Stimulated activated CD8-positive, alpha-beta memory T cell treated with anti-CD3 and anti-CD28 coated beads, Interleukin-12 subunit alpha, Interleukin-12 subunit beta, amount 100 ng/mL, for 1 hour (primary cell): ENCODE measurements at places on chromosomes 5 and 9.

- no peak for DNase-seq
Measured at GRCh38 chr9:123586275-123586674, 230.3 kb downstream of the CRB2 start.

- DNase-seq: no peak
Measured at GRCh38 chr5:42799241-42799608, 12.5 kb downstream of the SELENOP start.

DNA sequence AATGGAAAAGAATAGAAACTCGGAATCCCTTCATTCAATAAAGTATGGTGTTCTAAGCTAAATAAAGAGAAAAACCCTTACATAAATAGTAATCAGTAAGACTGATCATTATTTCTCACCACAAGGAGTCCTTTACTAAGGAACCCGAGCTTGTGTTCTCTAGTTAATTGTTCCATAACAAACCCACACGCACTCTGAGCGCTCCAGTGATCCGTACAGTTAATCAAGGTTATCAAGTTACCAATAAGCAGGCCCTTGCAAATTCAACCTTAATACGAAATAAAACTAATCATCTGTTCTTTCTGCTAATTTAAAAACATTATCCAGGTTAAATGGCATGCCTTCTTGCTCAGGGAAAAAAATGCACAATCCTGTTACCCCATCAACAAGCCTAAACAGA is 224.4 kb downstream of the FRMD3 start:
- DNase-seq: no peak

DNA sequence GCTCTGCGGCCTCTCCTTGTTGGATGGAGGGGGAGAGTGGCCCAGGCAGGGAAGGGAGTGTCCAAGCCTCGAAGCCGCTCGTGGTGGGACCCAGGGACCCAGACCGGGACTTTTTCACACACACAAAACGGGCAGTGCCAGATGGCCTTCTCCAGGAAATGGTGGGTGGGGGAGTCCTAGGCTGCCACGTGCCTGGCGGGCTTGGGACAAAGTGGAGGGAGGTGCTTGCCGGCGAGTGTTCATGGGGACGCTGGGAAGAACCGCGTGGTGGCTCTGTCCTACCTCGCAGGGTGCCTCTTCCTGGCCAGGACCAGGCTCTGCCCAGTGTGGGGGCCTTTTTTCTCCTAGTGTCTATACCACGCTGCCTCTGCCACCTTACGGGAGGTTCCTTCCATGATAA is 155.0 kb upstream of the COL5A1 start:
- DNase-seq: no peak

GRCh38 chr9:110912419-110913291 is 125.6 kb downstream of the LPAR1 start:
- no peak for DNase-seq

- DNase-seq: no peak
Measured at GRCh38 chr5:151030379-151030778, 10.0 kb downstream of the GPX3 start.

DNA sequence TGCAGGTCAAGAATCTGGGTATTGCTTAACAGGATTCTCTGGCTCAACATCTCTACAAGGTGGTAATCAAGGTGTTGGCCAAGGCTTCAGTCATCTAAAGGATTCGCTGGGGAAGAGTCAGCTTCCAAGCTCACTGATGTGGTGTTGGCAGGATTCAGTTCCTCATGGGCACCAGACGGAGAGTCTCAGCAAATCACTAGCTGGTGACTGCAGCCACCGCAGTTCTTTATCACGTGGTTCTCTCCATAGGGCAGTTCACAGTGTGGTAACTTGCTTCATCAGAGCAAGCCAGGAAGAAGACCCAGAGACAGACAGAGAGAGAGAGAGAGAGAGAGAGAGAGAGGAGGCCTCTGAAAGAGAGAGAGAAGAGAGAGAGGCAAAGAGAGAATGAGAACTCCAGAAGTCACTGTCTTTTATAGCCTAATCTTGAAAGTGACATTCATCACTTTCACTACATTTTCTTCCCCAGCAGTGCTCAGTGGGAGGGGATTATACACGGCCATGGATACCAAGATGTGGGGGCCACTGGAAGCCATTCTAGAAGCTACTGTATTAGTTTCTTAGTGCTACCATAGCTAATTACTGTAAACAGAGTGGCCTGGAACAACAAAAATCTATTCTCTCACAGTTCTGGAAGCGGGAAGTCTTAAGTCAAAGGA is 109.2 kb upstream of the SMIM23 start:
- DNase-seq: no peak

GRCh38 chr5:171609806-171610452 is 175.7 kb upstream of the SMIM23 start:
- DNase-seq: no peak

DNA sequence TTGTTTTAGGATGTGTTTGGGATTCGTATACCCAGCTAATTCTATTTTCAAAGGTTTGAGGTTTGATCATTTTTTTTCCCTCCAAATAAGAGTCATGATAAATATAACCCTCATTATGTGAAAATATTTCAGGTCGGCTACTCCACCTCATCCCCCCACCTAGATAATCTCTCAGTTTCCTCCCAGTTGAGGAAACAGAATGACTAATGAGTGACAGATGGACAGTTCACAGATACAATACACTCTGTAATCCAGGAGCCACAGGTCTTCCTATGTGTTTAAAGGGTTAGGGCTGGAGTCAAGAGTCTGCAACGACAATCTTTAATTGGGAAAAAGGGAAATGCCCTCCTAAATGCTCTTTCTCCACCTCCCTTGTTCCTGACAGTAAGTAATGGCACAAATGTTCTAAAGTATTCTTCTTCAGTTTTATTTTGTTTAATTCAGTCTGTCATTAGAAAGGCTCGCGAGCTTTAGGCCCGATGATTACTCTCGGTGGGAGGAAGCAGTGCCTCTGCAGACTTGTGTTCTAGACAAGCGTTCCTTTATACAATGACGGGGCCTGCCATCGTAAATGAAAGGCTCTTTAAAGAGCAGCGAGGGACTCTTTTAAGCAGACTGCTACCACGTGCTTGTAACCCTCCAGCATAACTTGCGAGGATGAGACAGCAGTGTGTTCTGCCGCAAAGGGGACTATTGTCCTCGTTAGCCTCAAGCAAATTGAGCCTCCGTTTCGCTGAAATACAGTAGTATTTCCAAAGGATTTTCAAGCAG is 69.0 kb downstream of the MEF2C start:
- DNase-seq: no peak

DNA sequence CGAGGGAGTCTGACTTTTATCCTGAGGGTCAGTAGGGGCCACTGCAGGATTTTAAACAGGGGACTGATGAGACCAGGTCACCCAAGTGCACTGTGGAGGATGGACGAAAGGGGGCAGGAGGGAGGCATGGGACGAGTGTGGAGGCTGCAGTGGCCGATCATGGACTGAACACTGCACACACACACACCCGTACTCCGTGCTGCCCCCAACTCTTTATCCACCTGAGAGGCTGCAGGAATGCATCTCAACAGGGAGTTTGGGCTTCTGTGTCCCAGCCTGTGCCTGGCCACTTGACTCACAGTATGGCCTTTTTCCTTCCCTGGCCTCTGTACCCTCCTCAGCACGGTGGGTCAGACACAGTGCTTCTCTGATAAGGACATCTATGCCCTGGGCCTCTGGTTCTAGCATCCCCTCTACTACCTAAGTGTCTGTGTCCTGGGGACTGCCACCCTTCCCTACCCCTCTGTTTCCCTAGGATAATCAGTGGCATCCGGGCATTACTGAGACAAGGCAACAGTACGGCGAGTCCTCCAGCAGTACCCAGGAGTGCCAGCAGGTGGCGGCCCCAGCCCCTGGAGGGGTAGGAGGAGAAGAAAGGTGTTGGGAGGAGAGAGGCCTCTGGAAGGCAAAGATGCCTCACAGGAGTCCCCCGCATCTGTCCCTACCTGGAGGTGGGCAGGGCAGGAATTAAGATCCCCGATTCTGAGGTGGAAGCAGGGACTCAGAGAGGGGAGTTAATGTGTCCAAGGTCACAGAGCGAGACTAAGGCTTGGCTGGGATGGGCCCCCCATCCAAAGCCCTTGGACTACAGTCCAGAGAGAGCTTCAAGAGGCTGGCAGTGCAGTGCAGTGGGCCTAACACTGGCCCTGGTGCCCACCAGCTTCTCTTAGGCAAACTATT is 5.1 kb upstream of the CDX1 start:
- DNase-seq: peak; percentile 57

DNA sequence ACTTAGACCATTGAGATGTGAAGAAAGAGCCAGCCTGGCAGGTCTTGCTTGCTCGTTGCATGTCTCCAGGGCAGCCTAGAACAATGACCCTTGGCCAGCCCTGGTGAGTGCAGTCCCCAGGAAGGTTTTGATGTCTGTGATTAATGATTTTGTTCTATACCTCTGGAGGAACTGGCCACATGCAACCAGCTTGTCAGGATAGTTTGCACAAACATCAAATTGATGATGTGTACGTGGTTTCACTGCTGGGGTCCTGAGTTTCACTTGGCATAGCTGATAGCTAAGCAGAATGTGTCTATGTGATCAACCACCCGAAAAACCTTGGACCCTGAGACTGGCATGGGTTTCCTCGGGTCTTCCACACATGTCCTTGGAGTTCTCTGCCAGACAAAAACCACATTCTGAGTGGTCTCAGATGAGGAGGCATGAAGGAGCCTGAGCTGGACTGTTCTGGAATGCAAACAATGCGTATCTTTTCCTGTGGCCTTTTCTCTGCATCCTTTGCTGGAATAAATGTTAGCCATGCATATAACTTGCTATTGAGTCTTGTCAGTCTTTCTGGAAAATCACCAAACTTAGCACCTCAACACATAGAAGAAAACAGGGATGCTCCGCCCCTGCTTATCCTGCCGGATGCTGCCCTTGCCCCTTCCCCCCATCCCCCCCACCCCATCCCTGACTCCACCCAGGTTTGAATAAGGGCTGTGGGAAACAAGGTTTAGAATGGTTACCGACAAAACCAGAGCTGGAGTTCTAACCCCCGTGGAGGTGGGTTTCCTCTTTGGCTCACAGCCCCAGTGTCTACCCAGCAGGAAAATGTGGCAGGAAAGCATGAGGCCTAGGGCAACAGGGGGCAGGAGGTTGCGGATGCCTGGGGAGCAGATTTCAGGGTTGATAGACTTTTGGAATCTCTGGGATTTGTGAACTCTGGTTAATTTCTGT is 50.1 kb upstream of the ANKRD33B start:
- DNase-seq: no peak

DNA sequence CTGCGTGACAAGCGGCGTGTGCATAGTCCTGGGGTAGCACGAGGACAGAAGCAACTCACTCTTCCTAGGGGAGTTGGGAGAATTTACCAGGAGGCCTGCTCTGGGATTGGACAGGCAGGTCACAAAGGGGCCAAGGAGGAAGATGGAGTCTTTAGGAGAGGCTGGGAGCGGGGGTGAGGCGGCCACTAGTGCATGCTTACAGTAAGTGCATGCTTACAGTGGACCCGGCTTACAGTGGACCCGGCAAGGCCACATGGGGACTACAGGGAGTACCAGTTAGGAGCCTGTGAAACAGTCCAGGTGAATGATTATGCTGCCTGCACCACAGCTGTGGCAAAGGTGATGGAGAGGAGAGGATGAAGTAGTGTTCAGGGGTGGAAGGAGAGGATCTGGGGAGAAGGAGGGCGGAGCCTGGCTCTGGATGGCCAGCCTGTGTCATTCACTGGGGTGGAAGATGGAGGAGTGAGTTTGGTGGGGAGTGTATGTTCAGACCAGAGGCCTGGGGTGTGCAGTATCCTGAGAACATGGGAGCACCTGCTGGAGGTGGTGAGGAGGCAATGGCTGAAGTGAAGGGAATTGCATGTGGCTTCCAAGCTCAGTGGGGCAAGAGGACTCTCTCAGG is 78.7 kb downstream of the CRB2 start:
- DNase-seq: no peak

DNA sequence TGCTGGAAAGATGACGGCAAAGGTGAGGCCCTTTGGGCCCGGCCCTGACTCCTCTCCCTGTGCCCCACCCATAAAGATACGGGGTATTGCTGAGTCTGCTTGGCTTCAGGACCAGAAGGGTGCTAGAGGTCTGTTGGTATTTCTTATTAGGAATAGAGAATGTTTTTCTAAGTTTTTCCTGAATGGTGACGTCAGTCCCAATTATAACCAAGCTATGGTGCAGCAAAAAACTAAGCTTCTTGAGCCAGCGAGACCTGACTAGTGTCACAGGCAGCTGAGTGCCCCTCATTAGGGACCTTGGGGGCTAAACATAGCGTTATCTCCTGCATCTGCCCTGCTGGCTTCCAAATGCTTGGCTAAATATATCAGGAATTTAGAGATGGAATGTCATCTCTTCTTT is 151.0 kb upstream of the TBC1D2 start:
- DNase-seq: no peak

DNA sequence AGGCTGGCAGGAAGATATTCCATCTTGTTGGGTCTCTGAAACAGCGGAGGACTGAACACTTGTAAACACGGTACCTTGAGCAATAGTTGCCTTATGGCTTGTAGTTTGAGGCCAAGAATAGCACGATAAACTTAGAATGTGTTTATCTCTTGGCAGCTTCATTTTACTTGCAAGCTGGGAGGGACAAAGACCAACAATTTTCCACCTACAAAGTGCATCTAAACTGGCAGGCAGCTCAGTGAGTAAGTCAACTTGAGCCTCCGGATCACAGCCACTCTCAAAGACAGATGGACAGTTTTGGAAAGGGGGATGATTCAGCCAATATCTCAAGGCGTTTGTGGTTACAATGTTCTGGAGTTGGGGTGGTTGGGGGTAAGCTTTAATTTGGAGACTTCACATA is 652.6 kb downstream of the CETN3 start:
- DNase-seq: no peak

- no peak for DNase-seq
Measured at GRCh38 chr9:70868661-70869652, 252.5 kb downstream of the TRPM3 start.

- no peak for DNase-seq
Measured at GRCh38 chr9:126297661-126298060, 29.0 kb upstream of the MVB12B start.

GRCh38 chr9:12838546-12838945 is 63.7 kb downstream of the LURAP1L start:
- DNase-seq: no peak

DNA sequence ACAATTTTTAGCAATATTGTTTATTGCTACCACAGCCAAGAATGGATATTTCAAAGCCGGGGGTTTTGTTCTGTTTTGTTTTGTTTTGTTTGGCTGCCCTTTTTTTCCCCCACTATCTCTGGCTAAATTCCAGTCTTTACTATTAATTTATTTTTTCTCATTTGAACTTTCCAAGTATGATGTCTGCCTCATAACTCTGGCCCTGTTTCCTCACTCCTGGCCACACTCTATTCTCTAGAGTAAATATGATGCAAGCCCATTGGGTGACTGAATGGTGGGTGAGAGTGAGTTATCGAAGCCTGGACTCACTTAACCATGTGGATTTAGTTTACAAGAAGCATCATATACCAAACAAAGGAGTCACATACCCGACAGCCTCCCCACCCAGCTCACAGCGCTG is 41.9 kb downstream of the WDR36 start:
- DNase-seq: no peak

- DNase-seq: no peak
Measured at GRCh38 chr9:79164406-79164805, 407.4 kb upstream of the TLE4 start.

- no peak for DNase-seq
Measured at GRCh38 chr9:130483371-130483971, 38.7 kb downstream of the ASS1 start.

GRCh38 chr5:91020065-91020800 is 362.9 kb downstream of the ARRDC3 start:
- DNase-seq: no peak
